Cerebellar nuclear complex (tissue), 1 donor: ENCODE measurements at places on chromosomes 16 and 17.

GRCh38 chr16:81629896-81630634 lies 149.0 kb upstream of the PLCG2 start:
- DNase-seq = no peak

DNA sequence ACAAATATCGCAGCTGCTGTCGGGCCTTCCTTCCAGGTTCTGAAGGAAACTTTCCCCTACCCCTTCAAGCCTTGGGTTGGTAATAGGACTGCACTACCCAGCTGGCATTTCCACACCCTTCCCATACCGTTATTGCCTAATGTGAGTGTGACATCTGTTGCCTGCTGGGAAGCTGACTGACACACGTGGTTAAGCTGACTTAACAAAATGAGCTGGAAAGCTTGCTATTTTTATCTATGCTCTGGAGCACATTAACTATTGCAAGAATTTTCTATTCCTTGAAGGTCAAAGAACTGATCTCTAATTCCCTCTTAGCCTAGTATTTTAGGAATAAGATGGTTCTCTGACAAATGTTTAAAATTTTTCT lies 79.5 kb downstream of the PMP22 start:
- no peak for DNase-seq

GRCh38 chr17:38705803-38706504 lies 881 bp downstream of the MLLT6 start:
- no peak for DNase-seq

GRCh38 chr17:32854207-32854606 lies 22.7 kb downstream of the MYO1D start:
- no peak for DNase-seq

- DNase-seq = no peak
Observed at GRCh38 chr17:67018471-67019434, 25.6 kb upstream of the CACNG1 start.

DNA sequence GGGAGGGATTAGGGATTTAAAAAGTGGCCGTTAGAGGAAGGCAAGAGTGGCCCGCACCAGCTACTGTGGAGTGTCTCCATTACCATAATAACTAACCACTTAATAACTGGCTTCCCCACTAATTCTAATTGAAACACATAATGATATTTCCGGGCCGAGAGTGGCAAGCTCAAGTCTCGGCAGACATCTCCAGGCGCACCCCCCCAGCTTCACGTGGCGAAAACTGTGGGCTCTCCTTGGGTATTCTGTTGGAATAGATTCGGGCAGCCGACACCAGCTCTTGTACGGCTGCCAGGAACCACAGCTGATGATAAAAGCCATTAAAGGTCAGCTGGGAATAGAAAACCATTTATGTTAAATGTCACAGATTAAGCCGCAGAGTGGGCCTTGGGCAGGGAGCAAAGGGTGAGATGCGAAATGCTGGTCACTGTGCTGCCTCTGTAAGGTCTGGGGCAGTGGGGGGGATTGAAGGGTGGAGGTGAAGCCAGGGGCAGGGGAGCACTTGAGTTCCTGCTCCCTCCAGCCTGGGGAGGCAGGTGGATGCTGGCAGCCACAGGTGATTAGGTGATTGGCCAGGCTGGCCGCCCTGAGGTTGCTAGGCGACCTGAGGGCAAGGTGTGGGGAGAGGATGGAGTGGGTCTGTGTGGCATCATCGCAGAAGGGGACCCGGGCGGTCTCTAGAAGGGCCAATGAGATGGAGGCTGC lies 115.6 kb upstream of the SDK2 start:
- DNase-seq = no peak

DNA sequence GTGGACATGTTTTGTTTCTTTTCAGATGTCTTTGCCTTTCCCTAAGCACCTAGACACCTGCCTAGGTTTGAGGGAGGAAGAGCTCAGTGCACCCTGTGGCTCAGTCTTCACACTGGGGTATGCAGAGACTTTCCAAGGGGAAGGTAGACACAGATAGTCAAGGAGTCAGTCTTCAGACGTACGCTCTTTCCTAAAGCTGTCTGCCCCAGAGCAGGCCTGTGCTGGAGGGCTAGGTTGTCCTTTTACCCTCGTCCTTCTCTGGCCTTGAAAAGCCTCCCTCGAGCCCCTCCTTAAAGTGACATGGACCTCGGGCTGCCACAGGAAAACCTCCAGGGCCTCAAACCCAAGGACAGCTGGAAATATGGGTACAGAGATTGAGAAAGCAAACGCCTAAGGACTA lies 103.7 kb downstream of the AATF start:
- DNase-seq = no peak

DNA sequence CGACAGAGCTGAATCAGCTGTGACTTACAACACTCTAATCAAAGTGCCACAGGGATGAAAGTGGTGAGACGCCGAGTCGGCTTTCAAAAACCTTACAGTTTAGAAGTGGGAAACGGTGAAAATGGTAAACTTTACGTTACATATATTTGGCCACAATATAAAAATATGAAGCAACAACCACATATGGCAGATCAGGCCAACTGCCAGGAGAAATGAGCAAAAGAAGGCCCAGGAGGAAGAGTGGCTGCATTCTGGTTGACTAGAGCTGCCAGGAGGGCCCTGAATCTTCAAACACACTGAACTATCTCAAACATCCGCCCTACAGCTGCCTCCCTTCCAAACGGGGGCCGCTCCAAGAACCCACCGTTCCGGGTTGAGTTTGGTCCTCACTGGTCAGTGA lies 56.3 kb downstream of the MRM3 start:
- DNase-seq = no peak

GRCh38 chr17:2400877-2401425 lies at the start of gene MNT:
MNT (minus strand) TSS chr17:2401060; CDS start chr17:2400712, 348 bp downstream.
- DNase-seq = peak; percentile 74

DNA sequence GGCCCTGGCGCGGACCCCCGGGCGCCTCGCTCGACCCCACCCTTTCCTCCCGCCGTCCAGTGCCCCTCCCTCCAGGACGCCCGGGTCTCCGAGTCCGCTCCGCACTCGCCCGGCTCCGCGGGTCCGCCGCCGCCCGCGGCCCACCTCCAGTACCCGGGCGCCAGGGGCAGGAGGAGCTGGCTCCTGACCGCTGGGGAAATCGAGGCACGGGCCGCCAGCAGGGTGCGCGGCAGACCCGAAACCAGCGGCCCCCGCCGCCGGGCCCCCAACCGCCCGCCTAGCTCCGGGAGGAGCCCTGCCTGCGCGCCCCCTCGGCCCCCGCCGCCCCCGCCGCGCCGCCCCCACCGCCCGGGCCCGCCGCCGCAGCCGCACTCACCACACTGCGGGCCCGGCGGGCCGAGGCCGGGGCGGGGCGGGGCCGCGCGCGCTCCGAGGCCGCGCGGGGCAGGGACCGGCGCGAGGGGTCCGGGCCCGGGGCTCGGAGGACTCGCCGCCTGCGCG lies 333 bp downstream of the MAFG start:
- DNase-seq = no peak

DNA sequence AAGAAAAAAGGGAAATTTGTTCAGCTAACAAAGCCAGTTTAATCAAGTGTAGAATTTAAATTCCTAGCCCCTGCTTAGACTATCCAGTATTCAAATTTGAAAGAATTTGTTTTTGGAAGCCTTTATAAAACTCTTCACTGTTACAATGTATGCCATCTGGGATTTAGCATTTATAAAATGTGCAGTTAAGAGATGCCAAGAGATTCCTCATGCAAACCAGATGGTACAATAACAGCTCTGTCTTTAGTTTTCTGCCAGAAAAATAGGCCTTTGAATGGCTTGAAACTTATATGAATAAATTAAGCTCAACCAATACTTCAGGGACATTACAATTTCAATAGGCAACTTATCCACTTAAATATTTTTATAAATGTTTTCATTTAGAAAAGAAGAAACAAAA lies 6.8 kb upstream of the ANKS4B start:
- no peak for DNase-seq

DNA sequence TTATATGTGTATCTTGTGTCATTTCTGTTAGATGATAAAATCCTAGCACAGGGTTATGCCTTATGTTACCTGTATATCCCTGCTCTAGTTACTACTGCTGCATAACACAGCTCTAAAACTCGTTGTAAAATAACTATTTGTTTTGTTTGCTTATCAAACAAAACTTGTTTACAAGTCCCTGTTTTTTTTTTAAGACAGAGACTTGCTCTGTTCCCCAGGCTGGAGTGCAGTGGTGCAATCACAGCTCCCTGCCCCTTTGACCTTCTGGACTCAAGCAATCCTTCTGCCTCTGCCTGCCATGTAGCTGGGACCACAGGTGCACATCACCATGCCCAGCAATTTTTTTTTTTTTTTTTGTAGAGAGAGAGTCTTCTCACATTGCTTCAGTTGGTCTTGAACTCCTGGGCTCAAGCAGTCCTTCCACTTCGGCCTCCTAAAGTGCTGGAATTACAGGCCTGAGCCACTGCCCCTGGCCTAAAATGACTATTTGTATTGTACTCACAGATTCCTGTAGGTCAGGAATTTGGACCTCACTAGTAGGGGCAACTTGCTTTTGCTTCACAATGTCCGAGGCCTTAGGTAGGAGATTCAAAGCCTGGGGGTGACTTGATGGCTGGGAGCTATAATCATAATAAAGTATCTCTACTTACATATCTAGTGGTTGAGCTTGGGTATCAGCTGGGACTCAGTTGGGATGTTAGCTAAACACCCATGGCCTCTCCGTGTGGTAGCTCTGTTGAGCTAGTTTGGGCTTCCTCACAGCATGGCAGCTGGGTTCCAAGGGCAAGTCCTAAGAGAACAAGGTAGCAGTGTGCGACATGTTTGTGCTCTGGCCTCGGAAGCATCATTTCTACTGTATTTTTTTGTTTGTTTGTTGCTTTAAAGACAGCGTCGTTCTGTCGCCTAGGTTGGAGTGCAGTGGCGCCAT lies 12.6 kb downstream of the DUSP14 start:
- no peak for DNase-seq

GRCh38 chr17:21119247-21119918 lies 7.4 kb upstream of the DHRS7B start:
- no peak for DNase-seq

DNA sequence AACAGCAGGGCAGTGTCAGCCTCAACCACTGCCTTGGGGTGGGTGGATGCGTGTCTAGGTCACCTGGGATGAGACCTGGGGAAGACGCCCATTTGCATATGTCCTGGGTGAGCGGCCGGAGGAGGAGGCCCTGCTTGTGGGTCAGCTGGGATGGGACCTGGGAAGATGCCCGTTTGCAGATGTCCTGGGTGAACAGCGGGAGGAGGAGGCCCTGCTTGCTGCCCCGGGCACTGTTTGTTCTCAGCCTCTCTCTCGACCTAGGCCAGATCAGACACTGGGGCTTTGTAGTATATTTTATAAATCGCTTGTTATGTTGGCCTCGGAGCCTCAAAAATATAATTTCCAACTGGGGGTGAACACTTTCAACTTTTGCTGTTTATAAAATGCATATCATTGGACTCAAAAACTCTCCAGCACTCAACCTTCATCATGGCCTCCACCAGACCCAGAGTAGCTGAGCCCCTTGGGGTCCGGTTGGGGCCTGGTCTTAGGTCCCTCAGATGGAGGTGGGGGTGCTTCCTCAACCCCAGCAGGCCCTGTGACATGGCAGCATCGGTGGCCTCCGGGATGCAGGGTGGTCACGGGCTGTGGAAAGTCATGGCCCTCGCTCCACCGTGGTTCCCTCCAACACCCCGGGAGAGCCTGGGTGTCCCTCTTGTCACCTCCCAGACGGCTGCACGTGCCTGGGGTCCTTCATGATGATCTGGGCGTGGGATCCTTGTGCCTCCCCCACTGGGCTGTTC lies 17.3 kb downstream of the DBNDD1 start:
- no peak for DNase-seq

GRCh38 chr16:74757349-74757748 lies 17.3 kb downstream of the FA2H start:
- DNase-seq = no peak

DNA sequence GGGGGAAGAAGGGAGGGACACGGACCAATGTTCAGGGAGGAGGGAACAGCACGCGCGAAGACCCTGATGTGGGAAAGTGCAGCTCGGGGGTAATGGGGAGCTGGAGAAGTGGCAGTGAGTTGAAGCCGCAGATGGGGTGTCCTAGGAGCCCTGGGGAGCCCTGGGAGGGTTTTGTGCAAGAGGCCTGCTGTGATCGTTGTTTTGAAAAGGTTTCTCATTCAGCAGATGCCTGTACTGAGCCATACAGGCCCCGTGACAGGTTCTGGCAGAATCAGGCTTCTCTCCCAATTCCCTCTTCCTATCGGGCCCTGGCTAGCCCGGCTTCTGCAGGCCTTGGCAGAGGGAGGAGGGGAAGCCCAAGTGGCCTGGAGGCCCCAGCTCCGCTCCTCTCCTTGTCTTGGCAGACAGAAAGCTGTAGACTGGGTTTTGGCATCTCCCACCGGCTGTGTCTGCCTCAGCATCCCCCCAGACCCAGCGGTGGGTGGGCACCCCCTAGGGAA lies 38.4 kb upstream of the EMP2 start:
- DNase-seq = peak; percentile 10

DNA sequence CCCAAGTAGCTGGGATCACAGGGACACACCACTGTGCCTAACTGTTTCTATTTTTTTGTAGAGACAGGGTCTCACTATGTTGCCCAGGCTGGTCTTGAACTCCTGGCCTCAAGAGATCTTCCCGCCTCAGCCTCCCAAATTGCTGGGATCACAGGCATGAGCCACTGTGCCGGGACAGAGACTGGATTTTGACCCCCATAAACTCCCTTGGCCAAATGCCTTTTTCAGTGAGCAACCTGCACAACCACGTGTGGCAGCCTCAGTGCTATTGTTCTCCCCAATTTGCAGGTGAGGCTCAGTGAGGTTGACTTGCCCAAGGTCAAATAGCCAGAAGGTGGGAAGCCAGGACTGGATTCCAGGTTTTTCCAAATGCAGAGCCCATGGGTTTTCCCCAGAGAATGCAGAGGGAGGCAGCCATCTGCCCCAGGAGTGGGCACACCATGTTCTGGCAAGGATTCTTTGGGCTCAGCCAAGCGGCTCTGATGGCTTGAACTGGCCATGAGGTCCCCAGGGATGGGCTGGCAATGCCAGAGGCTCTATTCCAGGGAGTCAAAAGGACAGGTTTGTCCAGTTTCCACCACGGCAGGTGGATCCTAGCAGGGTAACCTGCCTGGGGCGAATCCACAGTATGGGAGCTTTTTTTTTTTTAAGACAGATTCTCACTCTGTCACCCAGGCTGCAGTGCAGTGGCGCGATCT lies 1.8 kb downstream of the IL27 start:
- DNase-seq = no peak

GRCh38 chr17:58666858-58667267 lies 25.0 kb downstream of the TEX14 start:
- no peak for DNase-seq
